CD4-positive, alpha-beta memory T cell (primary cell): ENCODE measurements at places on chromosomes 16 and 17.

DNA sequence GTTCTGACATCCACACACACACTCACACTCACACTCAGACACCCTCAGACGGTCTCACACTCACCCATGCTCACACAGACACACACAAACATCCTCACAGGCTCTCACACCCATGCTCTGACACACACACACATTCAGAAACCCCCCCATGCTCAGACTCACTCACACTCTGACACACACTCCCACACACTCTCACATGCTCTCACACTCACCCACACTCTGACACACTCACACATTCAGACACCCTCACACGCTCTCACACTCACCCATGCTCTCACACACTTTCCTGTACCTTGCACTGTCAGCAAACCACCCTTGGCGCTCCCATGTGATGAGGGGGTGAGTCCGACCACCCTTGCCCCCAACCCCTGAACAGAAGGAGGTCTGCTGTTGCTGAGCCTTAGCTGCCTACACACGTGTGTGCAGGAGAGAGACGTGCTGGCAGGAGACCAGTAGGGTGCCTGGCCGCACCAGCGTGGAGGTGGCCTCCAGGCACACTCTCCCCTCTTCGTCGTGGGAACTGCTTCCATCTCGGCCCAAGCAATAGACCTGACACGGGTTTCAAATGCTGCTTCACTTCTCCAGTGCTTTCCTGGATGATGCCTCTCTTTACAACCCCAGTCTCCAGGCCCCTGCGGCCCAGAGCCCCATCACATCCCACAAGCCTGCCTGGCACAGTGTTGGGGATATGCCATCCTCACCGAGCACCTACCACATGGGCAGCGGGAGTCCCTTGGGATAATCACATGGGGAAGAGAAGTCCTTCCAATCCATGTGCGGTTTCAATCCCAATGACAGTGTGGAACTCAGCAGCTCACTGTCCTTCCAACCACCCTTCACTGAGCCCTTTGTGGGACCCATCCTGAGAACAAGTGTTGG is 267.8 kb upstream of the FOXF1 start:
- H3K36me3 ChIP-seq, result no peaks in the 10 kb centered on the region
- H3K4me3 ChIP-seq, result no peak overlapping the region
- H3K27me3 ChIP-seq, result no peaks in the 10 kb centered on the region
- H3K4me1 ChIP-seq, result no peaks in the 10 kb centered on the region

GRCh38 chr17:30950669-30951399 is 20.0 kb upstream of the RNF135 start:
- H3K27ac ChIP-seq, result no peak overlapping the region
- no peak for DNase-seq
- no peaks in the 10 kb centered on the region for H3K27me3 ChIP-seq

DNA sequence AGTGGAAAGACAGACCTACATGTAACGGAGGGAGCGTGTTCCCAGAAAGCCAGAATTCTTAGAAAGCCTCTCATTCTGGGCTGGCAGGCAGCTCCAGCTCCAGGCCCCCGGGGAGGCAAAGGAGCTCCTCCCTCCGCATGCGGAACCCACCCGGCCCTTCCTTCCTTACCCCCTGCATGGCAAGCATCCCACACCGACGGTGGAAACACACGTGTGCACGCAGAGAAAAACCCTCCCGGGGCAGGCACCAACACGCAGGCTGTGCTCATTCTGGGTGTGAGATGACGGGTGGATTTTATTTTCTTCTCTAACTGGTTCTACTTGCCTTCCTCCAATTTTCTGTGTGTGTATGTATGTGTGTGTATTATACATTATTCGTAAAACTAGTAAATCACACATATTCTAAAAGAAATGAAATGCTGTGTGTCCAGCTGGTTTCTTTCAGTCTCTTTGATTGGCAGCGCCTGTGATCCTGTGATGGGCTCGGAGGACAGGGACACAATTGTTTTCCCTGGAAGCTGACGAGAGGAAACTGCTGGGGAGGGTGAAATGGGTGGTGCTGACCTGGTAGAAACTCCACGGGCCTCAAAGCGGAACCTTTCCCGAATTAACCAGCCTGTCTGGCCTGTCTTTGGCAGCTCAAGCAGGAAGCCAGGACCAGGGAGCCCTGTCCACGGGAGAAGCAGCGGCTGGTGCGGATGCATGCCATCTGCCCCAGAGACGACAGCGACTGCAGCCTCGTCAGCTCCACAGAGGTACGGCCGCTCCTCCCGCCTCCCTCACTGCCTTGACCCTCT is 22.2 kb downstream of the CARD14 start:
- H3K4me3 ChIP-seq, result no peak overlapping the region
- H3K36me3 ChIP-seq, result no peaks in the 10 kb centered on the region
- no peaks in the 10 kb centered on the region for H3K4me1 ChIP-seq
- no peaks in the 10 kb centered on the region for H3K27me3 ChIP-seq

- no peaks in the 10 kb centered on the region for H3K4me1 ChIP-seq
- no peak for DNase-seq
- no peak overlapping the region for H3K4me3 ChIP-seq
- no peak overlapping the region for H3K27ac ChIP-seq
- peaks cover 4% of the 10 kb centered on the region for H3K36me3 ChIP-seq
These were observed 24.6 kb downstream of the CACNG1 start for GRCh38 chr17:67068999-67069398.

- H3K27ac ChIP-seq, result no peak overlapping the region
- no peak overlapping the region for H3K4me3 ChIP-seq
- no peak for DNase-seq
- no peaks in the 10 kb centered on the region for H3K27me3 ChIP-seq
These were observed 11.0 kb downstream of the ABCA3 start for GRCh38 chr16:2329532-2329931.

GRCh38 chr16:88066680-88067529 is 115.7 kb downstream of the BANP start:
- no peak for DNase-seq
- H3K4me1 ChIP-seq, result no peaks in the 10 kb centered on the region
- peaks cover 15% of the 10 kb centered on the region for H3K36me3 ChIP-seq
- H3K27ac ChIP-seq, result no peak overlapping the region

DNA sequence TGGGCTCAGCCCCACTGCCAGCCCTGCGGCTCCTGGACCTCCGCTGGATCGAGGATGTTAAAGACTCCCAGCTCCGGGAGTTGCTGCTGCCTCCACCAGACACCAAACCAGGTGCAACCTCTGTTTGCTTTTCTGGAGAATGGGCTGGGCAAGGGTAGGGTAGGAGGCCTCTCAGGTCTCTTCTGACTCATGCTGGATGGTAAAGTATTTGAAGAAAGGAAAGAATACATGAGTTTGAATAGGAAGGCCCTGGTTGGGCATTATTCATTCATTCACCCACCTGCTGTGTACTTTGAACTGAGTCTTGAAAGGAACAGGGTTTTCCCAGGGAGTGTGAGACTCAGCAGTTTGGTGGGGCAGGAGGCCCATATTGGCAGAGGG is 6.5 kb upstream of the ORAI3 start:
- DNase-seq, result no peak
- peak overlapping the region; percentile 22 for H3K4me3 ChIP-seq
- no peak overlapping the region for H3K27ac ChIP-seq
- H3K4me1 ChIP-seq, result peaks cover 9% of the 10 kb centered on the region
- no peaks in the 10 kb centered on the region for H3K27me3 ChIP-seq
- no peaks in the 10 kb centered on the region for H3K36me3 ChIP-seq

- H3K4me1 ChIP-seq, result peaks cover 53% of the 10 kb centered on the region
- H3K27ac ChIP-seq, result peak overlapping the region; percentile 93
- H3K36me3 ChIP-seq, result peaks cover 3% of the 10 kb centered on the region
These were observed 591 bp upstream of the SLFN5 start for GRCh38 chr17:35242158-35242804.

GRCh38 chr17:34228781-34229180 is 26.3 kb upstream of the CCL2 start:
- no peaks in the 10 kb centered on the region for H3K27me3 ChIP-seq
- H3K27ac ChIP-seq, result no peak overlapping the region
- no peak overlapping the region for H3K4me3 ChIP-seq
- no peaks in the 10 kb centered on the region for H3K4me1 ChIP-seq
- DNase-seq, result no peak

DNA sequence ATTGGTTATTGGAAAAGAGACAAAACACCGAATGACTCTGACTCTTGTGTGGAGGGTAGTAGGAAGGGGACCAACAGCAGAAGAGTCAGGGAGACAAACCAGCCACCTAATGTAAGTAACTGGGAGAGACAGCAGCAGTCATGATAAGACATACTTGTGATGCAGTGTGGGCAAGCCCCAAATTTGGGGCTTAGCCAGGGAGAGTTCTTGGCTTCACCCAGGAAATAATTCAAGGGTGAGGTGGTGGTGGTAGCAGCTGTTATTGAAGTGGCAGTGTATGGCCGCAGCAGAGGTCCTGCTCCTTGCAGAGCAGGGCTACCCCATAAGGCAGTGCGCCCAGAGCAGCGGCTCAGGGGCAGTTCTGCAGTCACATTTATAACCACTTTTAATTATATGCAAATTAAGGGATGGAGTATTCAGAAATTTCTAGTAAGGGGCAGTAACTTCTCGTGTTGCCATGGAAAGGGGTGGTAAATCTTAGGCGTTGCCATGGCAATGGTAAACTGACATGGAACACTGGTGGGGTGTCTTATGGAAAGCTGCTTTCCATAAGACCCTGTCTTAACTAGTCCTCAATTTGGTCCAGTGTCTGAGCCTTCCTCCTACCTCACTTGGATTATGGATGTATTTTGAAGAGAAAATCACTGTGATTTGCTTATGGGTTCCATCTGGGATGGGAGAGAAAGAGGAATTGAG is 317.1 kb downstream of the PHKB start:
- no peak overlapping the region for H3K4me3 ChIP-seq
- H3K27me3 ChIP-seq, result no peaks in the 10 kb centered on the region
- H3K36me3 ChIP-seq, result no peaks in the 10 kb centered on the region
- DNase-seq, result no peak
- H3K27ac ChIP-seq, result no peak overlapping the region

- peaks cover 17% of the 10 kb centered on the region for H3K27me3 ChIP-seq
- no peak overlapping the region for H3K27ac ChIP-seq
- no peak overlapping the region for H3K4me3 ChIP-seq
These were observed 3.7 kb upstream of the ZDHHC1 start for GRCh38 chr16:67419931-67420330.

GRCh38 chr17:81091774-81092517 is 57.0 kb downstream of the BAIAP2 start:
- DNase-seq, result no peak
- H3K4me1 ChIP-seq, result peaks cover 38% of the 10 kb centered on the region
- no peak overlapping the region for H3K4me3 ChIP-seq
- no peaks in the 10 kb centered on the region for H3K36me3 ChIP-seq
- no peaks in the 10 kb centered on the region for H3K27me3 ChIP-seq

- DNase-seq, result no peak
- H3K36me3 ChIP-seq, result no peaks in the 10 kb centered on the region
- H3K4me1 ChIP-seq, result no peaks in the 10 kb centered on the region
- H3K27me3 ChIP-seq, result no peaks in the 10 kb centered on the region
These were observed 49.4 kb downstream of the MYH10 start for GRCh38 chr17:8580952-8581658.

DNA sequence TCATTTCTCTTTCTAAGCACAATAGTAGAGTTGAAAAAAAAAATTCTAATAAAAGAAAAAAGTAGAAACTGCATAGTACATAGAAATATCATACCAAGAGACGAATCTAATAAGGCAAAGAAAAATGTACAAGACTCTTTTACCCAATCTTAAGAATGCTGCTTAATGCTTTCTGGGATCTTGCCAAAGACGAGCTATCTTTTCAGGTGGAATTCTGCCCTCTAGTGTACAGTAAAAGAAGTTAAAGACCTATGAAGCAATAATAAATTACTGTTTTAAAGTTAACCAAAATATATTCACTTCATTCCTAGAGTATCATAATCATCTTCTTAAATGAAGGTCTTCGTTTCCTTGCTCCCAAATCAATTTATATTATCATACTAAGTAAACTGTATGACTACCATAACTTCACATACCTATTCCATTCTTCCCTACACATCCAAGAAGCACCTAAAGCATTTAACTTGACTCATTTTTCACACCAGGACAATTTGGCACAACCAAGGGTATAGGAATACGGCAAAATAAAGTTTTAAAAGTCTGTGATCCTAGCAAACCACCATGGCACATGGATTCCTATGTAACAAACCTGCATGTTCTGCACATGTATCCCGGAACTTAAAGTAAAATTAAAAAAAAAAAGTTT is 47.7 kb downstream of the CFDP1 start:
- DNase-seq, result peak; percentile 60
- no peaks in the 10 kb centered on the region for H3K27me3 ChIP-seq
- no peak overlapping the region for H3K27ac ChIP-seq
- H3K4me3 ChIP-seq, result no peak overlapping the region
- no peaks in the 10 kb centered on the region for H3K36me3 ChIP-seq

DNA sequence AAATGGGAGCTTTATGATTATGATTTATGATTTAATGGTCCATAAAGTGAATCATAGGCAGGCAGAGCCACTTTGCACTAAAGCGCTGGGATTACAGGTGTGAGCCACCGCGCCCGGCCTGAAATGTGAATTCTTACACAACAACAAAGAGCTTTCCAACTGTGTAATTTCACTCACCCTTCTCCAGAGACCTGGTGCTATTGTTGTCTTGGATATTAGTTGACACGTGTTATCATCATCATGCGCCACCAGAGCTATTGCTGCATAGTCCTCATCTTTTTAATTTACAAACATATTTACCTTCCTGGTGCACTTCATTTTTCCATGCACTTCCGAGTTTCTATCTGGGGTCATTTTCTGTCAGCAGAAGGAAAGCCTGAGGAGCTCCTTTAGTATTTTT is 4.8 kb upstream of the UTS2R start:
- no peak overlapping the region for H3K27ac ChIP-seq
- peaks cover 14% of the 10 kb centered on the region for H3K4me1 ChIP-seq
- H3K4me3 ChIP-seq, result no peak overlapping the region
